ENCODE measurements at places on chromosomes 2 and 18.

DNA sequence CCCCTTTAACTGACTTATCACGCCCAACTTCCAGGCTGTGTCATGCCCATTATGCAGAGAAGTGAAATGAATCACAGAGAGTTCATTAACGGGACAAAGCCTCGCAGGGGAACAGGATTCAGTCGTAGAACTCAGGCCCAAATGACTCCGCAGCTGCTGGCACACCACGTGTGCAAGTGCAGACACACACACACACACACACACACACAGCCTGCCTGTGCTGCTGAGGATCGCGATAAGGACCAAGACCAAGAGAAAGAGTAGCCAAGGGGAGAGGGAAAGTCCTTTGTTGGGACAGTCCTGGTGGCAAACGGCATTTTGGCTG lies 90.0 kb upstream of the TAF1B start:
- peak; percentile 51 for DNase-seq

DNA sequence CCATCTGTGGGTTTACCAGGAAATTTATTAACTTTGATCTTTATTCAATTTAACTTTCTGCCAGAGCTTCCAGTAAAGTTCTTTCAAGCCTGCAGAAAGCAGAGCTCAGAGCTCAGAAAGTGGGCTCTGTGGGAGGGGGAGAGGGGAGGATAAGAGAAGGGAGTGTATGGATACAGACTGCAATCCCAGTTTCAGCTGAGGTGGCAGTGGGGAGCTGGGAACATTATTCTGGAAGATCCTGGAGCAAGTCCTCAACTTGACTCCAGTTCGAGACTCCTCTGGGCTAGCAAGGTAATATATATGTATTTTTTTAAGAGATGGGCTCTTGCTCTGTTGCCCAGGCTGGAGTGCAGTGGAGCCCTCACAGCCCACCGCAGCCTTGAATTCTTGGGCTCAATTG lies 108.9 kb upstream of the NABP1 start:
- no peak for DNase-seq

DNA sequence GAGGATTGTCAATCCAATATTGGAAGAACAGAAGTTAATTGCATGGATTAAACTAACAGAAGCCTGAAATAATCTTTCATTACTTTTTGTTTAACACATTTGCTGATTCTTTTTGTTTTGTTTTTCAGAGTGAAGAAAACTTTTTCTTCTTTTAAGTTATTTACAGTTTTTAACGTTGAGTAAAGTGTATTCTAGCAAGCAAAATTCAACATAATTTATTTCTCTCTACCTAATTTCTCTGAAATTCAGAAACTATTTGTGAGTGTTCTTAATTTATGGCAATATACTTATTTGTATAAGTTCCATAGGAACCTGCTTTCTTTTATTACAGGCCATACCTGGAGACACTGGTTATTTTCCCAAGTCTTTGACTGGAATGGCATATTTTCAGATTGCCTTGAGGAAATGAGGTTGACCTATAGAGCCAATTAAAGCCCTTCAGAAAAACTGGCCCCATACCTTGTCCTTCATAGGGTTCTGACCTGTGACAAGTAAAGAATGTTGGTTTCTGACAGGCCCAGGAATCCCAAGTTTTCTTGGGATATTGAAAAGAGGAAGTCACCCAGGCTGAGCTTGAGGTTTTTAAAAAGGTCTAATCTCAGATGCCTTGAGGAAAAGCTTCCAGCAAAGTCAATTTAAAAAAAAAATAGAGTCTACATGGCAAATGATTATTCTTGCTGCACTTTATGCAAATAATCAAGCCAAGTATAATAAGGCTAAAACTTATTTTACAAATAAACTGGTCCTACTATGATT lies 26.8 kb upstream of the LIPG start:
- DNase-seq: no peak

DNA sequence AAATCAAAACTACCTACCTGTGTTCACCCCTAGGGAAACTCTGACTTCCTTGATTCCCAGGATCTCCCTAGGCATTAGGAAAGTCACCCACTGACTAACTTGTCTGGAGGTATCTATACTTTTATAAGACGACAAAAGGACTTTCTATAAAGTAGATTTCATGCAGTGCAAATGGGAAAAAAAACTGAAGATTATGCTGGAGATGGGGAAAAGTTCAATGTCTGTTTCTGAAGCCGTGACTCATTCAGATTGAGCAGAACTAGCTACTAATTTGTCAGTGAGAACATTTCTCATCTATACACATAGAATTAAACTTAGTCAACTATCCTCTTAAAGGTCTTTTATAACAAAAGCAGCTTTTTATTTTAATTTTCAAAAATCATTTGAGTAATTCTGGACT lies 6.0 kb downstream of the SEPTIN10 start:
- DNase-seq: no peak

- DNase-seq: no peak
These were observed 988.2 kb upstream of the CDH2 start for GRCh38 chr18:29164993-29165599.

DNA sequence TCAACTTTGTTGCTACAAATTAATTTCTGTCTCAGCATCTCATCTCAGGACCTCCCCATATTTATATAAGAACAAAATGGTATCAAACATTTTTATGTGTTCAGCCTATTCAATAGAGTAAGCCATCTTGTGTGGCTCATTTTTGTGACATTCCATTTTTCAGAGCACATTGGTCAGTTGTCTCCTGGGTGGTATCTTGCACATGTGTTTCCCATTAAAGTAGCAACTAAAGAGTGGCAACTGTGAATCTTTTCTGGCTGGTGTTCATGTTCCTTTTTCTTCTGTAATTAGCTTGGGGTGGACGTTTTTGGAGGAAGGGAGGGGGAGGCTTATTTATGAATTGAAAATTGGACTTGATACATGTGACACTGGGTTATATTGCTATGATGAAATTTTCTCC lies 45.4 kb upstream of the EFEMP1 start:
- no peak for DNase-seq

DNA sequence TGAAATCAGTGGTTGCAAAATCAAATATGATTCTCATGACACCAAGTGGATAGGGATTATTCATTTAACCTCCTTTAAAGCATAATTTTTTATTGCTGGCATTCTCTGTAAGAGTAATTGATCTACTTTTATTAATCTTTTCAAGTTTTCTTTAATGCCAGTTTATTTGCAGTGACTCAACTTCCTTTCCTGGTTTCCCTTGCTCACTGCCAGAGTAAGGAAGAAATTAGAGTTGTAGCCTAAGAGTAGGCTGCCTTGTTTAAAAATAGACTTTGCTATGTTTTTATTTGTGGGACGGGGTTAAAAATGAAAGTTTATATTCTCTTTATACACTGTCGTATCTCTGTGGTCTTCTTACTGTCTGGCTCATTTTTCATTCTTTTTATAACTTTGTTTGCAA lies 148.6 kb downstream of the WDR7 start:
- no peak for DNase-seq

DNA sequence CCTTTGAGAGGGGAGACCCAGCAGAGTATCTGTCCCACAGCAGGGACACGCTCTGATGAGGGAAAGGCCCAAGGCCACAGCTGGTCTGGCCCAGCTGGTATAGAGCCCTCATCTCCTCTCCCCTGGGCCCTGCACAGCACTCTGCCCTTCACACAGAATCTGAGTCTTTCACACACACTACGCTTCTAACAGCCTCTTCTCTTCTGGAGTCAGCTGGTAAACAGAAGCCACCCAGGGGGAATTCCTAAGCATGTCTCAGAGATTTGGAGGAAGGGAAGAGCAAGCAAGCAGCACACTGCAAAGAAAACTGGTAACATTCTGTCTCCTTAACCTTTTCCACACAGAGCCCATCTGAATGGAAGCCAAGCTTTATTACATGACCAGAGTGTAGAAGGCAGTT lies 121.1 kb upstream of the ACAA2 start:
- DNase-seq: no peak

DNA sequence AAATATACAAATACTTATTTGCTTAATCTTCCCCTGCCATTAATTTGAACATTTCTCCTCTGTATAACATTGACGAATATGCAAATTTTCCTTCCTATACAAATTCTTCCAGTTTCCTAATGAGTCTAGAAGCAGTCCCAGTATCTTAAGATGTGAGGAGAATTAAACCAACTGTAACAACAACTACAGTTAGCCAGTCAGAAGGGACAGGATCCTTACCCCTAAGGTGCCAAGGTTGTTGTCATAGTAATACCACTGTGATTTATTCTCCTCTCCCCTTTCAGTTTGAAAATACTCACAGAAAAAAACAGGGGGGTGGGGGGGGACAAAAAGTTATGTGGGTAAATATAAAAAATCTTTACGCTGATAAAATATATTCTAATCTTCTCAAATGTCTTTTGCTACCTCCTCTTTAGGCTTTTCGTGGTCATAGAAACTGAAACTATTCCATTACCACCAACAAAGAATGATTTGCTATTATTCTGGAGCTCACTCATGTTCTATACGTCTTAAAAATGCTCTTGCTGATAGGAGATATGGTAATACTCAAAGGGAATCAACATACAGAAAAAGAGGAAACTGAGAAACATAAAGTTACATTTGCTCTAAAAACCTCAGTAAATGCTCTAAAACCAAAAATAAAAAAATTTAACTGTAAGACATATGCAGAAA lies 107.6 kb downstream of the MEMO1 start:
- no peak for DNase-seq

- DNase-seq: no peak
These were observed 11.4 kb upstream of the CNDP1 start for GRCh38 chr18:74522635-74523548.

- no peak for DNase-seq
These were observed 1.6 kb upstream of the RHOB start for GRCh38 chr2:20444993-20445910.

- peak; percentile 23 for DNase-seq
These were observed 5.1 kb downstream of the FECH start for GRCh38 chr18:57581301-57581934.

GRCh38 chr2:8729939-8730338 lies 48.1 kb downstream of the ID2 start:
- DNase-seq: no peak

- no peak for DNase-seq
These were observed 102.2 kb upstream of the MSH2 start for GRCh38 chr2:47300609-47301276.

DNA sequence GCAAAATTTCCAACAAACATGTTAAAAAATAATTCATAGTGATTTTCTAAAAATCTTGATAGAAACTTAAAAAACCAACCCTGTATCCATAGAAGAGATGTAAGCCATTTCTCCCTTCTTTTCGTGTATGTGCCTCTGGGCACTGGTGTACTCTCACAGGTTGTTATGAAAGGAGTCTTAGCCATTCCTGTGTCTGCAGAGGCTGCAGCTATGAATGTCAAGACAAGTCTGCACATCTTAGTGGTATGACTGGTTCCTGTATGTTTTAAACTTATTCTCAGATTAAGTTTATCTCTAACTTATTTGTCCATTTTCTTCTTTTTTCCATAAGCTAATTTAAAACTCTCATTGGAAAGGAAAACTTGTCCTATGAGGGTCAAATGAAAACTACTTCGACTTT lies 84.0 kb downstream of the DPP4 start:
- DNase-seq: no peak

- DNase-seq: no peak
These were observed 283.4 kb downstream of the MTX2 start for GRCh38 chr2:176552501-176553135.

GRCh38 chr2:126978333-126978732 lies 79.6 kb downstream of the TEX51 start:
- DNase-seq: no peak

DNA sequence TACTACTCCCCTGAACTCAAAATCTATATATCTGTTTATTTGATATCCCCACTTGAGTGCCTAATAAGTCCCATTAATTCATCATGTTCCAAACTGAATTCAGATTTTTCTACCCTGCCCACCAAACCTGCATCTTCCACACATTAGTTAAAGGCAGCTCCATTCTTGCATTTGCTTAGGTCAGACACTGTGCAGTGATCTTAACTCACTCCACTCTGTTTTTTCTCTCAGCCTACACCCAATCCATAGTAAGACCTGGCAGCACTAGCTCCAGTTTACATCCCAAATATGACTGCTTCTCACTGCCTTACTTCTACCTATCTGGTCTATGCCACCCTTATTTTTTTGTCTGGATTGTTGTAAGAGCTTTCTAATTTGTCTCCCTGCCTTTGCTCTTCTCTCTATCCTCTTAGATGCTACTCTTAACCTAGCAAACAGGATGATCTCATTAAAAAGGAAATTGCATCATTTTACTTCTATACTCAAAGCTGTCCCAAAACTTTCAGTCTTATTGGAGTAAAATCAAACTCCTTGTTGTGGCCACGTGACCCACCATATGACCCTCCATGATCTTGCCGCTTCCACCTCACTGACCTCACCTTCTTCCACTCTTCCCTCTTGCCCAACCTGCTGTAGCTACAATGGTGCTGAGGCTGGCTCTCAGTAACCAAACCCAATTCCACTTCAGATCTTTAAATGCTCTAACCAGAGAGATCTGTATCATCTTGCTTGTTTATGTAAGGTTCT lies 274.9 kb upstream of the FANCL start:
- DNase-seq: peak; percentile 7

GRCh38 chr2:184581391-184581790 lies 16.9 kb upstream of the ZNF804A start:
- no peak for DNase-seq

GRCh38 chr2:131034122-131035051 lies 58.9 kb downstream of the FAM168B start:
- no peak for DNase-seq

- peak; percentile 17 for DNase-seq
These were observed 51.4 kb upstream of the MRPL33 start for GRCh38 chr2:27720004-27720551.

DNA sequence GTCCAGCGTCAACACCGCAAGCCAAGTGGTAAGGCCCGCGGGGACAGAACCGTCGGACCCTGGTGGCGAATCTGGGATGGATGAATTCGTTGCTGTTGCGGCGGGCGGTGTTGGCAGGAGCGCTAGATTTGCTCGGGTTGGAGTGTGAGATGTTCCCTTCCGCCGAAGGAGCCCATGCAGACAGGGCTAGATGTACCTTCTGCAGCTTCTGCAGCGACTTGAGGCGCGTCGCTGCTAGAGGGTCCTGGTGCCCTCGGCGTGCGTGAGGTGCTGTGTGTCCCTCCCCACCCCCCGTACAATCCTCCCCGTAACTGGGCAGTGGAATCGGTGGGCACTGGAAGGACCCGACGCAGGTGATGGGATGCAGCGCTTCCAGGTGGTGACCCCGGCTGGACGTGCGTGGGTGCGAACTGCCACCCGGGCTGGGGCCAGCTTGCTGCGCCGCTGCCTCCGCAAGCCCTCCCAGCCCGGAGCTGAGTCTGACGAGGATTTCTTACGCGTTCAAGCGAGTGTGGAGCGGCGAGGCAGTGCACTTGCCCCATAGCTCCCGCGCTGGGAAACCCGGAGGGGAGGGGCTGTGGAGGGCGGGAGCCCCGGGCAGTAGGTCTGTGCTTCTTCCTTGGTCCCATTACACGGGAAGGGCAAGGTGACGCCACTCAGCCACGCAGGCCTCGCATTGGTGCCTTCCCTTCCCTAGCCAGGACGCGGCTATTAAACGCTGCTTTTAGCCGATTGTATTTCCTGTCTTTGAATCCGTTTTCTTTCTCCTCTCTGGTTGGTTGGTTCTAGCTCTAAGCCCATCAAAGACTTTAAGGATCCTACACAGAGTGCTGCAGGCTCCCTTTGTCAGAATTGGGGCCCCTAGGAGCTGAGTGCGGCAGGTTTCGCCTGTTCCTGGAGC lies 34.2 kb downstream of the CHRNA1 start:
- peak; percentile 37 for DNase-seq

- peak; percentile 48 for DNase-seq
These were observed at the start of gene ADD2 for GRCh38 chr2:70767699-70768589. TSS of gene ADD2 (minus strand) at chr2:70768200. CDS start at chr2:70706408, 61,792 bp downstream.

All from activated CD4-positive, alpha-beta T cell treated with anti-CD3 and anti-CD28 coated beads, Interleukin-2, amount 10 ng/mL, durations not matched to agents 7 days and 5 days (primary cell).